ENCODE measurements at places on chromosomes 7 and 10.

GRCh38 chr10:30036811-30037210, 22.6 kb downstream of the JCAD start:
- DNase-seq: no peak

DNA sequence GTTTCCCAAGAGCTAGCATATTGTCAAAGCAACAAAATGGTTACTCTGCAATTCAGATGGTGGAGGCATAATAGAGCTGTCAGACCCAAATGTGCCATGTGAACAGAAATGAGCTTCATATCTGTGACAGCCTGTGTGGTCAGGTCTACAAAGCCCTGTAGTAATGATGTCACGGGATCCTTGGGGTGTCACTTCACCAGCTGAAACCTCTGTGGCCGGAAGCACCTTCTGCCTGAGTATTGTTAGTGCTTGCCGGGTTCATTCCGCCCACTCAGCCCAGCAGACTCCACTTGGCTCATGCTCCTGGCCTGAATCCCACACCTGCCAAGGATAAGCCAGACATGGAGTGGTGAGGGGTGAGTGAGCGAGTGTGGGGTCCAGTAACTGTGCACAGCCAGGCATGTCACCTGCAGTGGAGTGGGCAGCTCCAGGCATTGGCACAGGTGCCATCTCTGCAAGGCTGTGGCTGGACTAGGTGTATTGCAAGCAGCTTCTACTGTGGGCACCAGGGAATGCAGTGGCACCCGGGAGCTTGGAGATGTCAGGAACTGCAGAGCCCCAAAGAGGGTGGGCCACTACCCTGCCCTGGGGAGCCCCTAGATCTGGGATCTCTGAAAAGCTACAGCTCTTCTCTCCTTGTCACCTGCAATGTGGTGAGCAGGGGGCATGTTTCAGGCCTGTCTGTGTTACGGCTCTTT, 341.9 kb upstream of the CHRM2 start:
- no peak for DNase-seq

- no peak for DNase-seq
Measured at GRCh38 chr10:91341686-91342085, 68.5 kb upstream of the HECTD2 start.

DNA sequence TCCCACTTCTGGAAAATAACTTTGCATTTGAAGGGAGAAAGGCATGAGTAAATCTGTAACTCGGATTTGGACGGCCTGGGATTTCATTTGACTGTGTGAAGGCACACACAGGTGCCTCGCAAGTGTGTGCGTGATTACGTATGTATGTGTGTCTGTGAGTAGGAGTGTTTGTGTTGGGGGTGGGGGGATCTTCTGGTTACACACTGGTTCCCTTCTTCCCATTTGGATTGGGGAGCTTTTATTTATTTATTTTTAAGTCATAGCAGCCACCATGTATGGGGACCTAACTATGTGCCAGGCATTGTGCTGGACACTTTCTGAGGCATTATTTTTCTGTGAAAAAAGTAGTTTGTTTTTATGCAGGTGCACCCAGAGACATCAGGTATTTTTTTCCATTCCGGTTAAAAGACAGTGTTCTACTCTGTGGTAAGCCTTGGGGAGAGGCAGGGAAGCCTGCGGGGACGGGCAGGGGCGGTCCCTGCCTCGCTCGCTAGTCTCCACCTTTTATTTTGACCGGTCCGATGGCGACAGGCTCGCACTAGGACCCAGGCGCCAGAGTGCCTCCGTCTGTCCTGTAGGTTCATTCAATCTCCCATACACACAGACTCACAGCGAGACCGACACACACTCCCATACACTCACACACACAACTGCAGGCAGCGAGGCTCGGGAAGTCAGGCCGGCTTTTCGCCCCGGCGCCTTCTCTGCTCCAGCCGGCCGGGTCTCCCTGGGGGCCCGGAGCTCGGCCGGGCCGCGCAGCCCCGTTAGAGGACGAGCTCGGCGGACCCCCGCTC, at the start of gene MXI1:
Gene MXI1 (plus strand): TSS at position 595 of the 794 bp plus-strand sequence. CDS start 204 bp downstream, outside the sequence.
- peak; percentile 45 for DNase-seq

GRCh38 chr10:72792288-72792687, 100.3 kb downstream of the MCU start:
- DNase-seq: no peak

Data from T1000 (cell line).